ENCODE measurements at places on chromosomes 4 and X. TPM values are rescaled to one million over a fixed set of nuclear protein-coding genes. Genes with fewer than 3 reads are reported as not detected.

- peak overlapping the region; percentile 3 for H3K27ac ChIP-seq
- peaks cover 33% of the 10 kb centered on the region for H3K4me1 ChIP-seq
- no peak for DNase-seq
- H3K27me3 ChIP-seq = no peaks in the 10 kb centered on the region
These were observed 30.1 kb upstream of the KIAA0232 start for GRCh38 chr4:6752486-6752829.

DNA sequence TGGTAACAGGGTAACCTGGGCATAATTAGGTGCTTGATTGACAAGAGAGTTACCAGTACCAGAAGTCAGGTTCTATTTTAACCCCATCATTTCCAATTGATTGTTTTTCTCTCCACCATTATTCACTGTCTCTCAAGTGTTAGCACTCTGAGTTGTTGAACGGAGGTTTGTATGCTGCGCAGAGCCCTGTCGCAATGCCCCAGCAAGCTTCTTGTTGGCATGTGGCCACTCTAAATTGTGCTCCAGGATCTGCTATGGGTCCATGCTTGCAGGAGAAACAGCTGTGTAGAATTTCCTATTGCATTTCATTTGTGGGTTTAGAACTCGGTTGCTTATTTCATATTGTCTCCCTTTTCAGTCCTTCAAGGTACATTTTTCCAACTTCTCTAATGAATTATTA, 98.2 kb downstream of the KLHL8 start:
- H3K27me3 ChIP-seq = no peaks in the 10 kb centered on the region
- peak overlapping the region; percentile 86 for H3K27ac ChIP-seq
- peak overlapping the region; percentile 27 for H3K4me3 ChIP-seq
- H3K36me3 ChIP-seq = peaks cover 66% of the 10 kb centered on the region
- no peak for DNase-seq
- H3K4me1 ChIP-seq = peaks cover 26% of the 10 kb centered on the region

The NXF2 gene
- not detected for total RNA-seq

The HSFX3 gene
- total RNA-seq = not detected

The ABLIM2 gene
- 13.5 TPM for total RNA-seq

DNA sequence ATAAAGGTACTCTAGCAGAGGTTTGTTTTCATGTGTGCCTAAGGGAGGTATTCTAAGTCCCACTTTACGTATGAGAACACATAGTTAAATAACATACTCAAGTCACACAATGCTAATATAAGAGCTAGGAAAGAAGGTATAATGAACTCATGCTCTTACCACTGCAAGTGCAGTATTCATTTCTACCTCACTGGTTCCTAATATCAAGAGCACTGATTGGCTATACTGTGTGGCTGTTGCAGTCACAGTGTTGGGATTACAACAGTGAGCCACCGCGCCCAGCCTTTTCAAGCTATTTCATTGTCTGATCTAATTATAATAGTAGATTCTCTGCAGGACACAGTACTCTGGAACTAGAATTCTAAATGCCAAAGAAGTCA, 84.0 kb downstream of the PDS5A start:
- H3K4me3 ChIP-seq = no peak overlapping the region
- H3K4me1 ChIP-seq = no peaks in the 10 kb centered on the region
- H3K36me3 ChIP-seq = peaks cover 33% of the 10 kb centered on the region

DNA sequence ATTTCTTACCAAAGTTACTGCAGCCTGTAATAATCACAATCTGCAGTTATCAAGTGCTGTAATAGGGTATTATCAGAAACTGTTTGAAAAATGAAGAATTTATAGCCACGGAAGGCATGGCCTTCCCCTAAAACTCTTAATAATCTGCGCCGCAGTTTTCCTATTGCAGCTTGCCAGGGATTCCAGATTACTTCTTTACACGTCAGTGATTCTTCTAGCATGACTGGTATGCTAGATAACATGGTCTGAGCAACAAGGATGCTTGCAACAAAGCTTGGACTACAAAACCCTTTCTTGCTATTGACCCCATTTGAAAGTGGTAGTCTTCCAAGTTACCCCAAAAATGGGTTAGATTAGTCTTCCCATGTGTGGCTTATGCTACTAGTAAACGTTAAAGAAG, 47.2 kb upstream of the GK2 start:
- no peak overlapping the region for H3K27ac ChIP-seq
- no peaks in the 10 kb centered on the region for H3K4me1 ChIP-seq
- H3K27me3 ChIP-seq = no peaks in the 10 kb centered on the region
- H3K4me3 ChIP-seq = no peak overlapping the region

GRCh38 chrX:101223226-101223625, 3.6 kb downstream of the DRP2 start:
- no peak for DNase-seq
- no peaks in the 10 kb centered on the region for H3K4me1 ChIP-seq
- no peaks in the 10 kb centered on the region for H3K27me3 ChIP-seq
- H3K36me3 ChIP-seq = no peaks in the 10 kb centered on the region
- no peak overlapping the region for H3K27ac ChIP-seq

DNA sequence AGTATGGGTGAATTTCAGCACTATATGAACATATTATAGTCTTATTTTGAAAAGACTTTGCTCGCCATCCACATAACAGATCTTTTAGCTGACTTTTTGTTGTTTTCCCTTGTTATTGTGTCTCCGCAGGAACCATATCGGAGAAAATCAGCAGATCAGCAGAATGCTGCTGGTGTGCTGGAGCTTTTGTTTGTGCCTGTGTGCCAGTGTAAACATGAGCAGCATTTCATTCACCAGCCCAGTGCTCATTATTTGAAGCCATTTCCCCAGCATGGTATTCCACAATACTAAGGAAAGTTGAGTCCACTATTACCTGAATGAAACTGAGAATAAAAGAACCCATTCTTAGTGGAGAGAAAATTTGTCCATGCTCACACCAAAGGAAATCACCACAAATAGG, 261.8 kb upstream of the ARX start:
- no peak for DNase-seq
- no peaks in the 10 kb centered on the region for H3K4me1 ChIP-seq
- H3K27ac ChIP-seq = no peak overlapping the region
- no peak overlapping the region for H3K4me3 ChIP-seq
- no peaks in the 10 kb centered on the region for H3K27me3 ChIP-seq
- H3K36me3 ChIP-seq = no peaks in the 10 kb centered on the region

DNA sequence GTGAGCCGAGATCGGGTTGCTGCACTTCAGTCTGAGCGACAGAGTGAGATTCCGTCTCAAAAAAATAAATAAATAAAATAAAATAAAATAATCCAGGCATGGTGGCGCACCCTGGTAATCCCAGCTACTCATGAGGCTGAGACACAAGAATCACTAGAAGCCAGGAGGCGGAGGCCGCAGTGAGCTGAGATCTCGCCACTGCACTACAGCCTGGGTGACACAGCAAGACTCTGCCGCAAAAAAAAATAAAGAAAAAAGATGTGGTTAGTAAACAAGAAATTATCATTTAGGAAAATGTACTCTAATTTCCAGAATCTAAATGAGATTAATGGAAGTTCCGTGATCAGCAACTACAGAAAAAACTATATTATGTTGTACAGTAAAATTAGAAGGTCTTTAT, 14.5 kb upstream of the LRBA start:
- H3K27ac ChIP-seq = no peak overlapping the region
- no peaks in the 10 kb centered on the region for H3K36me3 ChIP-seq
- no peaks in the 10 kb centered on the region for H3K27me3 ChIP-seq
- H3K4me3 ChIP-seq = no peak overlapping the region

GRCh38 chr4:77127837-77128621, 29.0 kb upstream of the CCNG2 start:
- no peaks in the 10 kb centered on the region for H3K36me3 ChIP-seq
- no peaks in the 10 kb centered on the region for H3K4me1 ChIP-seq
- DNase-seq = no peak
- no peak overlapping the region for H3K27ac ChIP-seq

The ADAM29 gene
- total RNA-seq = not detected

The SMPX gene
- total RNA-seq = not detected

GRCh38 chr4:79864500-79865200, 208.4 kb downstream of the ANTXR2 start:
- no peak for DNase-seq
- no peaks in the 10 kb centered on the region for H3K4me1 ChIP-seq

GRCh38 chrX:98371994-98372393, 1488.3 kb downstream of the RPA4 start:
- no peaks in the 10 kb centered on the region for H3K4me1 ChIP-seq
- H3K27me3 ChIP-seq = no peaks in the 10 kb centered on the region
- no peaks in the 10 kb centered on the region for H3K36me3 ChIP-seq
- H3K4me3 ChIP-seq = no peak overlapping the region

DNA sequence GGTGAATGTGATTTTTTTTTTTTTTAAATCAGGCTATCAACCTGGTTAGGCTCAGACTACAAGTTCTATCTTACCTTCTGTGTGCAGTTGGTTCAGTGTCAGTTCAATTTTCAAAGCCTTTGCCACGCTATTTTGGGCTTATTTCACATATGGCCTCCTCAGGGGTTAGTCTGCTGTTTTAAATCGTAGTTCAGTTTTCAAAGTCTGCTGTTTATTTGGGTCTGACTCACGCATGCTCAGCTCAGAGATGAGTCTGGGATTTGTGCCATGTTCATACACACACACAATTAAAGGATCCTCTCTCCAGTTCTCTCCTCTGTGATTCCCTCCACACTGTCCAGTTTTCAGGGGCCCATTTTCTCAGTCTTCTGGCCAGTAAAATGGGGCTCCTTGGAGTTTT, 32.3 kb upstream of the ZFX start:
- DNase-seq = no peak
- H3K27me3 ChIP-seq = no peaks in the 10 kb centered on the region
- H3K4me3 ChIP-seq = no peak overlapping the region
- H3K4me1 ChIP-seq = no peaks in the 10 kb centered on the region

DNA sequence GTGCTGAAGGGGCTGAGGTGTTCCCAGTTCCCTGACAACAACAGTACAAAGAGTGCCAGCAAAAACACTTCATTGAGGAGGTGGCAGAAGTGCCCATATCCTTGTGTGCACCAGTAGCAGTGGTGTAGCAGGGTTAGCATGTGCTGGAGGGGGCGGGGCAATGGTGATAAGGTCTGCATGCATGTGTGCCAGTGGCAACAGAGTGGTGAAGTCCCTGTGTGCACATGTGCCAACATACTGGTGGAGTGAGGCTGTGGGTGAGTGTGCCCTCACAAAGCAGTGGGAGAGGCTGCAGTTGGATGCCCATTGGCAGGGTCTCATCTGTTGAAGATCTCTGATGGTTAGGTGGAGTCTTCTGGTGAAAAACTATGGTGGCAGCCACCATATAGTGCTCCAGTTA, 994.6 kb downstream of the PCDH19 start:
- no peak for DNase-seq
- no peaks in the 10 kb centered on the region for H3K4me1 ChIP-seq

Data from esophagus squamous epithelium (tissue), 5 donors.